NCI-H82 (cell line): ENCODE measurements at places on chromosomes 4 and X.
A peak's percentile ranks its signal among the peaks of the same experiment; 100 is the strongest.

- no peak for DNase-seq
Observed at GRCh38 chr4:110059556-110060191, 138.7 kb downstream of the ELOVL6 start.

GRCh38 chr4:1598206-1599025 lies 85.7 kb downstream of the FAM53A start:
- DNase-seq, result no peak

- no peak for DNase-seq
Observed at GRCh38 chr4:175705407-175705806, 106.7 kb downstream of the GPM6A start.

GRCh38 chr4:184306949-184307348 lies 89.3 kb upstream of the ENPP6 start:
- DNase-seq, result no peak

DNA sequence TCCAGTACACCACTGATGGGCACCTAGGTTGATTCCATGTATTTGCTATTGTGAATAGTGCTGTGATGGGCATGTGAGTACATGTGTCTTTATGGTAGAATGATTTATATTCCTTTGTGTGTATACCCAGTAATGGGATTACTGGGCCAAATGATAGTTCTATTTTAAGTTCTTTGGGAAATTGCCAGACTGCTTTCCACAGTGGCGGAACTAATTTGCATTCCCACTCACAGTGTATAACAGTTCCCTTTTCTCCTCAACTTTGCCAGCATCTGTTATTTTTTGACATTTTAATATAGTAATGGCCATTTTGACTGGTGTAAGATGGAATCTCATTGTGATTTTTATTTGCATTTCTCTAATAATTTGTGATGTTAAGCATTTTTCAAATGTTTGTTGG lies 25.9 kb downstream of the CC2D2A start:
- DNase-seq, result peak; percentile 76

GRCh38 chrX:125605145-125605544 lies 285.5 kb downstream of the TEX13C start:
- no peak for DNase-seq

- no peak for DNase-seq
Observed at GRCh38 chr4:147479786-147480185, 1.1 kb upstream of the EDNRA start.

DNA sequence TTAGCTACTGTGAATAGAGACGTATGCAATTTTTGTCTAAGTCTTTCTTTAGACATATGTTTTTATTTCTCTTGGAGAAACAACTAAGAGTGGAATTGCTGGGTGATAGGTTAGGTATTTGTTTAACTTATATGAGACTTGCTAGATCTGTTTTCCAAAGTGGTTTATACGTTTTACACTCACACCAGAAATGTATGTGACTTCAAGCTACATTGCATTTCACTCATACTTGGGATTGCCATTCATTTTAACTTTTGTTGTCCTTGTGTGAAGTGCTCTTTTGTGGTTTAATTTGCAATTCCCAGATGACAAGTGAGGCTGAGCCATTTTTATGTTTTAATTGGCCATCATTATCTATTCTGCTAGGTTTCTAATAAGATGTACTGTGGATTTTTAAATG lies 817.2 kb downstream of the GLUD2 start:
- DNase-seq, result no peak

- no peak for DNase-seq
Observed at GRCh38 chr4:24103434-24104157, 213.7 kb upstream of the PPARGC1A start.
